ENCODE measurements at places on chromosomes 2 and 18. TPM values are rescaled to one million over a fixed set of nuclear protein-coding genes. Genes with fewer than 3 reads are reported as not detected.

RMC1 gene
- 48.0 TPM for total RNA-seq

CYP27C1 gene
- not detected for total RNA-seq

DSC3 gene
- total RNA-seq = not detected

TPRKB gene
- total RNA-seq = 23.5 TPM

CELF4 gene
- total RNA-seq = not detected

ZSWIM2 gene
- total RNA-seq = not detected

GPR39 gene
- not detected for total RNA-seq

MCEE gene
- 13.7 TPM for total RNA-seq

CPO gene
- 0.30 TPM for total RNA-seq

ZNF513 gene
- total RNA-seq = 20.6 TPM

CGREF1 gene
- total RNA-seq = 0.28 TPM

TMEM87B gene
- 19.3 TPM for total RNA-seq

PLA2R1 gene
- not detected for total RNA-seq

NEUROD1 gene
- not detected for total RNA-seq

ARHGAP25 gene
- total RNA-seq = 123 TPM

SLC38A11 gene
- not detected for total RNA-seq

CFAP210 gene
- not detected for total RNA-seq

COL3A1 gene
- not detected for total RNA-seq

EVA1A gene
- total RNA-seq = 0.62 TPM

DBI gene
- 55.3 TPM for total RNA-seq

- no peak for DNase-seq
These were observed 2.2 kb upstream of the SP5 start for GRCh38 chr2:170712653-170713542.

- no peak for DNase-seq
These were observed 396.9 kb upstream of the NXPH2 start for GRCh38 chr2:139177041-139177440.

GRCh38 chr2:19688059-19688458, 213.7 kb downstream of the TTC32 start:
- DNase-seq = no peak

- no peak for DNase-seq
These were observed 2.5 kb upstream of the UGT1A7 start for GRCh38 chr2:233679196-233679595.

GRCh38 chr2:233076749-233077148, 16.6 kb downstream of the INPP5D start:
- no peak for DNase-seq

DNA sequence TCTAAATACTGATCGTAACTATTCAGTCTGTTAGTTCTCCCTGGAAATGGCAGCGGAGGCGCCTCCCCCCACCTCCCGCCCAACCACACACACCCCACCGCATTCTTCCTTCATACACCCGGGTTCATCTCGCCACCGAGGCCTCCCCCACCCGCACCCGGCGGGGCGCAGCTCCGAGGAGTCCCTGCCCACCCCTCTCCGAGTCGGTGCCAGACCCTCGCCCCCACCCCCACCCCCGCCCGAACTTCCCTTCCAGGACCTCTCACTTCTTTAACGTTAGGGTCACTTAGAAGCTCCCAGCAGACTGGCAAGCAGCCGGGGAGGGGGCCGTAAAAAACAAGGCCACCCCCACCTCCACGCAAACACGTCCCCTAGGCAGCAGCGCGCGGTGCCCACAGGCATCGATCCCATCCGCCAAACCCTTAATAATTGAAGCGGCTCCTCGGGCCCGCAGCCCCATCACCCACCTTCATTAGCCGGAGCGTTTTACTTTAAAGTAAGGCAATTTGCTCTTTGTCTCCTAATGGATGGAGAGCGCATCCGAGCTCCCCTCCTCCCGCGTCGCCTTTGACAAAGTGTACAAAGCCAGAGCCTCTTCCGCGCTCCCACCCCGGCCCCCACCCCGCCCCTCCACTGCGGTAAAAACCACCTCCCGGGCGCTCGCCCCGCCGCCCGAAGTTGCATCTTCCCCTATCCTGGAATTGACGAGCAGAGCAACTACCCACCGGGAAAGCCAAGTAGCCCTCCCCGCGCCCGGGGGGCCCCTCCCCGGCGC, 624 bp downstream of the ZNF516 start:
- DNase-seq = peak; percentile 14

DNA sequence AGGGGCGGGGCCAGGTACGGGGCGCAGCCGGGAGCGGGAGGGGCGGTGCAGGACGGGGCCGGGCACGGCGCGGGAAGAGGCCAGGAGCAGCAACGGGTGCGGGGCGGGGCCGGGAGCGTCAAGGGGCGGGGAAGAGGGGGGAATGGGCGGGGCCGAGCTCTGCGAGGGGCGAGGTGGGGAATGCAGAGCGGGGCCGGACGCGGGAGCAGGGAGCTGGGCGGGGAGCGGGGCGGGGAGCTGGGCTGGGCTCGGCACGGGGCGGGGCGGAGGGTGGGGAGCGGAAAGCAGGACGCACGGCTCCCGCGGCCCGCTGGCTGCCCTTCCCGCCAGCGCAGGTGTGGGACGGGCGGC, at the start of gene IMPA2:
IMPA2 (plus strand) TSS at position 316 of the 351 bp plus-strand sequence. CDS start 163 bp downstream, outside the sequence.
- no peak for DNase-seq

DNA sequence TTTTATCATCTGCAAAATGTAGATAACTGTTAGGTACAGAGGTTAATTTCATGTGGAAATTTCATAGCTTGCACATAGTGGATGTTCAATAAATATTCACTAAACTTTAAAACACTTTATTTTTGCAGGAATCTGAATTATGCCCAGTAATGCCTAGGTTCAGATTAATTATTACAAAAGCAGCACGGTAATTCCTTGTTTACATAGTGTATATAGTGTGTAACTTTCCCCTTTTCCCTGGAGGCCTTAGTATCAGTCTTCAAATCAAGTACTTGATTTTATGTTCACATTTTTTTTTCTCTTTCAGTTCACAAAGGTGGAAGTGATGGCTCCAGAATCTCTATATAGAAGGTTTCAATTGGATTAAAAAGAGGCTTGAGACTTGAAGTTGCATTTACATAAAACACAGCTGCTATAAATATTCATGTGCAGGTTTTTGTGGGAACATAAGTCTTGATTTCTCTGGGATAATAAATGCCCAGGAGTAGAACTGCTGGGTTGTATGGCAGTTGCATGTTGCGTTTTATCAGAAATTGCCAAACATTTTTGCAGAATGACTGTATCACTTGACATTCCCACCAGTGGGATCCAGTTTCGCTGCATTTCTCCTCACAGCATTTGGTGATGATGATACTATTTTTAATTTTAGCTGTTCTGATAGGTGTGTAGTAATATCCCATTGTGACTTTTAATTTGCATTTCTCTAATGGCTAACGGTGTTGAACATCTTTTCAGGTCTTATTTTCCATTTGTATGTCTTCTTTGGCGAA, 27.6 kb upstream of the LGALSL start:
- DNase-seq = no peak

GRCh38 chr2:152134488-152135280, 35.8 kb upstream of the CACNB4 start:
- DNase-seq = no peak

GRCh38 chr18:27501671-27502070, 316.6 kb upstream of the CHST9 start:
- DNase-seq = no peak

GRCh38 chr2:205868773-205869333, 186.6 kb downstream of the NRP2 start:
- no peak for DNase-seq

DNA sequence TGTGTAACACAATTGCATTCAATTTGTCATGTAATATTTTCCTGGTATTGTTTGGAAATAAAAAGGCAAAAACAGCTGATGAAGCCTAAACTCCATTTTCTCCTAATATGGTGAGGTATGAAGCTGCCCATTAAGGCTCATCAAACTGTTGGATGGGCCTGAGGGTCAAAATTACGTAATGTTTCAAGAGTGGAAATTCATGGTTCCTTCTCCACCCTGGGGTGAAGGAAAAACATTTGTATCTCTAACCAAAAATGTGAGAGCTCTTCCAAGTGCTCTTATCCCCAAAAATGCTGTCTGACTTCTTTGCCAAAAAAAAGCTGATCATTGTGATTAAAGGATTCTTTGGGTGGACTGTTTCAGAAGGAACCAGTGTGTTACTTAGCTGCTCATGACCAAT, 91.8 kb downstream of the ARHGAP28 start:
- no peak for DNase-seq

GRCh38 chr2:83282841-83283240, 1176.2 kb downstream of the SUCLG1 start:
- no peak for DNase-seq

DNA sequence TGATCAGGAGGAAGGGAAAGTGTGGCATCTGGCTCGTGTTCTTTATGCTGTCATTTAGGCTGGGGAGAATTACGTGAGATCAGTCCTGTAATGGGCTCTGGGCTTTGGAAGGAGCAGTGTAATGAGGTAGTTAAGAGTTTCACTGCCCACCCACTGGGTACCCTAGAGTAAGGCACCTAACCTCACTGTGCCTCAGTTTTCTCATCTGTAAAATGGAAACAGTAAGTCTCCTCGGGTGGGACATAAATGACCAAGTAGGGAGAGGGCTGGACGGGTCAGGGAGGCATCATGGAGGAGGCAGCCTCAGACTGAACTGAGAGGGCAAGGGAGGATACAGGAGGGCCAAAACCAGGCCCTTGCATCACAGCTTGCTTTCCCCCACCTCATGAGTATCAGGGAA, 97.3 kb upstream of the MCFD2 start:
- DNase-seq = no peak

DNA sequence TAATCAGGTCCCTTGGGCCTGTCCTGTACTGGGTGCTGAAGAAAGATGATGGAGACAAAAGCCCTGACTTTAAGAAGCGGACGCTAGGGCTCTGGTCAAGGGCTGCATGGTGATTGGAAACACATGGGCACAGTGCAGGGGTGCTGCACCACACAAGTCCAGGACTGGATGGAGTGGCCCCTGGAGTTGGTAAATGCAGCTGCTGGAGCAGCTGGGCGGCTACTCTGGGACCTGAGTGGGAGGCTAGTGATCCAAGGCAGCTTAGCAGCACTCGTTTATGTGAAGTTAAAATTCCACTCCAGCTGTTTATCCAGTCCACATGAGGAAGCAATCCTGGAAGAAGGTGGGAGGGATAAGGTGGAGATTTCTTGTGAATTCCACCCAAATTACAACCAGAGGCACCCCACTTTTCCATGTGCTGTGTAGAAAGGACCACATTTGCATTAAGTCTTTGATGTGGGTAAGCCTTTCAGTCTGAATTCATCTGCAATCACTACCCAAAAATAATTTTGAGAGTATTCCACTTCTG, 24.9 kb downstream of the MERTK start:
- no peak for DNase-seq

- DNase-seq = no peak
These were observed 45.6 kb upstream of the ARHGAP15 start for GRCh38 chr2:143083636-143084035.

DNA sequence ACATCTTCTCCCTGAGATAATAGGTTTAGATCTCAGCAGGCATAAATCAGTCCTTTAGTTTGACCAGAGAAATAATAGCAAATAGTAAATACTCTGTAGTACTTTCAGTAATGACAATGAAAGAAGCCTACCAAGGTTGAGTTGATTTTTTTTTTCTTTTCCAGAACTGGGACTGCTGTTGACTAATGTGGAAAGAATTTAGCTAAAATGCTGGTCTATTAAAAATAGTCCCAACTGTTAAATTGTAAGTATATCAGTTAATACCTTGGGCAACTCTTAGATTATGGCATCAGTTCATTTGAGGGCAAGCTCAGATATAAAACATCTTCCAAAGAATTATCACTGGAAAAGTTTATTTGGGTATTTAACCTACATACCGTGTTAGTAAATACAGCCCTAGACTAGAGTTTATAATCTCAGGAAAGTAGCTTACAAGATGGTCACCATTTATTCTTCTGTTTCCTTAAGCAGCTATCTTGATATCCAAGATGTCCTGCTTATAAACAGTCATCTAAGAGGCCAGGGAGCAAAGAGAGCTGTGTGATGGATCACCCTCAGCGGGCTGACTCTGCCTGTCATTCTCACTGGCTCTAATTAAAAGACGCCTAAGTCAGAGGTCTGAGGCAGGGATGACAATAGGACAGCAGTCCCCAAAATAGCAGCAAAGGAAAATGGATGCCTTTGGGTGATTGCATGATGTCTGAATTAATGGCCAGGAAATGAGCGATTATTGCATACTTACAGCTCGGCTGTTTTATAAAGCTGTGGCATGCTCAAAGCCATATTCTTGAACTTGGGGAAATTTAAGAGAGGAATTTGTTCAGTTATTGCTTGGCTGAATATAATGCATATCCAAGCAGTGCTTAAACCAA, 121.3 kb downstream of the MTX2 start:
- DNase-seq = no peak

GRCh38 chr2:151637271-151637781, 97.0 kb downstream of the NEB start:
- DNase-seq = peak; percentile 45

GRCh38 chr2:145652036-145652435, 1132.1 kb upstream of the ZEB2 start:
- DNase-seq = no peak

GRCh38 chr2:233498126-233498525, 68.5 kb downstream of the USP40 start:
- DNase-seq = no peak

DNA sequence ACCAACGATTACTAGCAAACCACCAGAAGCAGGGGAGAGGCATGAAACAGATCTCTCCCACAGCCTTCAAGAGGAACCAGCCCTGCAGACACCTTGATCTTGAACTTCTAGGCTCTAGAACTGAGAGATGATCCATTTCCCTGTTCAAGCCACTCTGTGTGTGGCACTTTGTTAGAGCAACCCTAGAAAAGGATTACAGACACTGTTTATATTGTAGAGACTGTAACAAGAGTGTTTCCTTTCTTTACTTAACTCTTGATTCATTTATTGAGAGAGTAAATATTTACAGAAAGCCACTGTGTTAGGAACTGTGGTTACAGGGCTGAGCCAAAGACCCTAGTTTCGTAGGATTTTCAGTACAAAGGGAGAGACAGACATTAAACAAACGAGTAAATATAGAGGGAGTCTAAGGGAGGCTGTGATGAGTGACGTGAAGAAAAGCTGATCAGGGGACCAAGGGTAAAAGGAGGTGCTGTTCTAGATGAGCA, 10.9 kb downstream of the CCDC68 start:
- DNase-seq = no peak

- no peak for DNase-seq
These were observed 161.6 kb upstream of the EPB41L3 start for GRCh38 chr18:5705393-5705792.

DNA sequence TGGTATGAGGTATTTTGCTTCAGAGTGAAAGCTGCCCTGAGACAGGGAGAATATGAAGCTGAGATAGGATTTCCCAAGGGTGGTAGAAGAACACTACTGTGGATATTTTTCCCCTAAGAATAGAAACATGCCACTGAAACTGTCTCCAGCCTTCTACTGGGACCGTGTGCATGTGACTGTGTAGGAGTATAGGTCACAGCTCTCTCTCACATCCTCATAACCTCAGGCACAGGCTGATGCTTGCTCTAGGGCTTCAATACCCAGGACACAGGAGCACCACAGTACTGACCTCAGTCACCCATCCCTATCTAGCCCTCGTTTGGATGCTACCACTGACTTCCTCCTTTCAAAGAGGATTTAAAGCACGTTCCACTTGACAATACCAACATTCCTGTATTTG, 67.2 kb downstream of the REV1 start:
- no peak for DNase-seq

GRCh38 chr2:105468582-105469042, 69.8 kb upstream of the FHL2 start:
- DNase-seq = no peak

GRCh38 chr2:70261501-70261900, 3.6 kb downstream of the PCYOX1 start:
- DNase-seq = no peak

GRCh38 chr18:34840256-34840826, 130.2 kb downstream of the DTNA start:
- no peak for DNase-seq

GRCh38 chr2:232925153-232925820, 55.2 kb downstream of the SNORC start:
- DNase-seq = no peak
